ENCODE measurements at places on chromosomes 12 and 14.

GRCh38 chr14:73741386-73741875 is 27.2 kb upstream of the PNMA1 start:
- DNase-seq: peak; percentile 70

DNA sequence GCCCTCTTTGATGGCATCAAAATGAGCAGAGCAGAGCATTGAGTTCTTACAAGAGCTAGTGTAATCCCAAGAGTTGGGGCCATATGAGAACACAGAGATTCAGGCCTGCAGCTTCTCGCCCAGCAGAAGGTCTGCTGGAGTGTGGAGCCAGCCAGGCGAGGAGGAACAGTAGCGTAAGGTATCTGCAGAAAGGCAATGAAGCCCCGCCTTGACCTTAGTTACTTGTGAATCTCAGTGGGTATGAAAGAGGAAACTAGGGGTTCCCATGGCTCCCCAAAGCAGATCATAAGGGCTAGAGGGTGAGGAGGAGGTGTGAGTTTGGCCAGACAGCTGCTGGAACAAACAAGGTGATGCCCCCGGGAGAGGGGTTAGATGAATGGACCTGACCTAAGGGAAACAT is 49.4 kb downstream of the SLC8A3 start:
- DNase-seq: no peak

DNA sequence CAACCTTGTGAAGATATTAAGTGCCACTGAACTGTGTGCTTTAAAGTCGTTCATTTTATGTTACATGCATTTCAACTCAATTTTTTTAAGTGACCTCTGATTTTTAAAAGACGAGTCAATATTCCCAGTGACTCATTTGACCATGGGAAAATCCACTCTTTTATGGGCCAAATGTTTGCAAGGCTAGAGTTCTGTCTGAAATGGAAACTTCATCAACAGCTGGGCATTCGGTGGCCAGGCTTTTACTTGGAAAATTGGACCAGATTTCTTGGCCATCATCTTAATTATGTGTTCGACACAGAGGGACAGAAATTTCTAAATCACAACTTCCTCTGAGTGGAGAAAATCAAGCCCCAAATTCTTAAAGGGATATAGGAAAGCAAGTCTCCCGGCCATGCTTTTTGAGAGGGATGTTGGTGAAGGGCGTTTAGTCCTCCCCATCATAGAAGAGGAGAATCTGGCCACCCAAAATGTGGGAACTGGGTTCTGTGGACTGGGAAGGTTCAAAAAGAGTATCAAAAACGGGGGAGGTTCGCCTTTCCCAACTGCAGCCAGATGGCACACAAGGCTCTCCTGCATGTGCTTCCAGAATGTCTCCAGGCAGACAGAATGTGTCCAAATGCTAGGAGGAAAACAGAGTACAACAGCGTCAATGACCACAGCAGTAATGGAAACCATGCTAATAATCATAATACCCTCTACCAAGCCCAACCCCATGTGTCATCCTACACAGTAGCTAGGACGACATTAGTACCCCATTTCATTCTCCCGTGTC is 40.9 kb upstream of the FZD10 start:
- no peak for DNase-seq

DNA sequence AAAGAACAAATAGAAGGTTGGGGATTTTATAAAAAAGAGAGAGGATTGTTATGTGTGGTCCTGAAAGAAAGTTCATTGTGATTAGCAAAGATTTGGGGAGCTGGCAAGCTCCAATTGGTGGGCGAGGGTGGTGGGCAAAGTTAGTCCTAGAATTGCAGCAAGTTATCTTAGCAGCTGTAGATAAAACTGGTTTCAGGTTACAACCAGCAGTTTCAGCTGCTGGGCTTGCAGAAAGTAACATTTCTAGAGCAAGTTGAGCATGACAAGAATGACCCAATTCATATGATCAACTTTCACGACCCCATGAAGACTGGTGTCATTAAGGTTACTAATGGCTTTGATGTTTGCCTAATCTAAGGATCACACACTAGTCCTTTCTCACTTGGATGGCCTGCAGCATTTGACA is 177.9 kb upstream of the NUDT4 start:
- peak; percentile 53 for DNase-seq

DNA sequence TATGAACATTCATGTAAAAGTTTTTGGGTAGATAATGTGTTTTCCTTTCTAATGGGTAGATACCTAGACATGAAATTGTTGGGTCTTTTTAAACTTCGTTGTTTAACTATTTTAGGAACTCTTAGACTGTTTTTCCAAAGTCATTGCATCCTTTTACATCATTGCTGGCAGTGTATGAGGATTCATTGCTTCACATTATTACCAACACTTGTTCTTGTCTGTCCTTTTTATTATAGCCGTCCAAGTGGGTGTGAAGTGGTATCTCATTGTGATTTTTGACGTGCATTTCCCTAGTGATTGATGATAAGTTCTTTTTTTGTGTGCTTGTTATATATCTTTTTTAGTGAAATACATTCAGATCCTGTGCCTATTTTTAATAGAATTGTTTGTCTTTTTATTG is 39.4 kb downstream of the USP15 start:
- no peak for DNase-seq

GRCh38 chr14:52690983-52691760 is 4.2 kb downstream of the ERO1A start:
- DNase-seq: no peak

- no peak for DNase-seq
Observed at GRCh38 chr14:61160798-61161197, 120.3 kb downstream of the TMEM30B start.

DNA sequence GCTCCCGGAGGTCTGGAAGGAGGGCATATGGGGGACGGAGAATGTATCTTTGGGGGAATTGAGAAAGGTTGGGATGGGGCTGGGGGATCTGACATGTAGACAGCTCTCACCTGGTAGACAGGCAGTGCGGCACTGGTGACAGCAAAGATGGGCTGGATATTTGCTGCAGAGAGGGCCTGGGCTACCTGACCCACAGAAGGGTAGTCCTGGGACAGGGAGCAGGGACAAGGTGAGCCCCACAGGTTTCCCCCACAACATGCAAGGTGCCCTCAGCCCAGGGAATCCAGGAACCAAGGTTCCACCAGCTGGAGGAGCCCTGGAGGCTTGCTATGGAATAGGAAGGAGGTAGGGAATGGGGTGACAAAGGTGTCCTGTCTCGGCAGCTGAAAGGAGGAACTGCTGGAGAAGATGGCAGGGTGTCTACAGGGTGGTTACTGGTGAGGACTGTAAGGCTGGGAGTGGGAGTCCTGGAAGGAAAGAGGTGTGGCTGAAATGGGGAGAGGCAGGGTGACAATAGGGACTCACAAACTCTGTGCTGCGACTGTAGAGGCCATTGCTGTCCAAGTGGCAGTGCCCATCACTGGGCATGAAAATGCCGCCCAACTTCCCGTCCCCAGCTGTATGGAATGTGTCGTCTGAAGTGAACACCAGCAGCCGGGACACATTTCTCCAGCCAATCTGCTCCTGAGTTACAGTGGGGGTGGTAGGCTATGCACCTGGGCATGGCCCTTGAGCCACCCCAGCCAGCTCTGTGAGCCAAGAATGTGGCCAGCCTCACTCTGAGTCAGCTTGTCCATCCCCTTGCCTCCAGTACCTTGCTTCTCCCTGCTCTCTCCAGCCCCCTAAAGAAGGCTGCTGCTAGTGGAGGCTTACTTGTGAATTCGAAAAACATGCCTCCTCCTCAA is 11.3 kb downstream of the ITGB7 start:
- no peak for DNase-seq

GRCh38 chr14:66311058-66311457 is 175.1 kb upstream of the CCDC196 start:
- no peak for DNase-seq

DNA sequence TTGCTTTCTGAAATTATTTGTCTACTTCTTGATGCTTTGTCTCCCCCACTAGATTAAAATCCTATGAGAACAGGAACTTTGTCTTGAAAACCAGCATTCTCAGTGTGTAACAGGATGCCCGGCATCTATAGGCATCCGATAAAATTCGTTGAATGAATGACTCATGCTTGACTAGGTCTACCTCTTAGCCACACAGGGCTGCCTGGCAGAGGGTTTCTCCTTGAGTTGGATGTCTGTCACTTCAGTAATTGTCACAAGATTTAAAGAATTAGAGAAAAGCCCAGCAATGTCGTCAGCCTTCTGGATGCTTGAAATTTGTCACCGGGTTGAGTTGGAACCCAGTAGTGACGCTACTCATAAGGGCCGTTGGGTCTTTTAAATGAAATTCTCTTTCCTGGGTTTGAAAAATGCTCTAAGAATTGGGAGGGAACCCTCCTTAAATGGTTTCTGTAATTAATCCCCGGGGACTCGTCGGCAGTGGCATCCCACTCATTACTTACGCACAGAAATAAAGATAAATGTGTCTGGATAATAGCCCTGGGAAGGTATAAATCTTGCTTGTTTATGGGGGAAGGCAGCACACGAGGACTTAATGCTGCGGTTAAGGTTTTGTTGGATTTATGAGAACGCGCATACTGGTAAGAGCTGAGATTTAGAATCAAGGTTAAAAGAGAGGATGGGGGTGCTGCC is 194.1 kb downstream of the AACS start:
- DNase-seq: no peak

DNA sequence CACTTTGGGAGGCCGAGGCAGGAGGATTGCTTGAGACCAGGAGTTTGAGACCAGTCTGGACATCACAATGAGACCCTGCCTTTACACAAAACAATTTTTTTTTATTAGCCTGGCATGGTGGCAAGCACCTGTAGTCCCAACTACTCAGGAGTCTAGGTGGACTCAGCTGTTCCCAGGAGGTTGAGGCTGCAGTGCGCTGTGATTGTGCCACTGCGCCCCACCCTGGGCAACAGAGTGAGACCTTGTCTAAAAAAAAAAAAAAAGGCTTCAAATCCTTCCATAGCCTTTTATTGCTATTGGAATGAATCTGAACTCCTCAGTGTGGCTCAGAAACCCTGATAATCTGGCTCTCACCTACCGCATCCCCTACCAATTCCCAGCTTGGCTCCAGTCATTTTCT is 26.1 kb downstream of the AK7 start:
- no peak for DNase-seq

DNA sequence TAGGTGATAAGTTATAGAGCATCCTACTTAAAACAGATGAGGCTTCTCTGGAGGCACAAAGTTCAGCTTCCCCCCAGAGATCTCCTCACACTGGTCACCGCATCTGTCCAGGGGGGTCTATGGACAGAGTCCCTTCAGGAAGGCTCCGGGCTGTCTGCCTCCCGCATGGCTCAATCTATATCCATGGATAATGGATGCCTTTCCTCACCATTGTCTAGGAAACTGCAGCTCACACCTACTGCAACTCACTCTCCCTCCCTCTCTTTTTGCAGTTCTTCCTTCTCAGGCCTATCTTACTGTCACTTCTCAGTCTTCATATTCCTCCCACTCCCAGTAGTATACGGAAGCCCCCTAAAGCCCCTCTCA is 100.6 kb upstream of the BCL2L14 start:
- no peak for DNase-seq

- DNase-seq: no peak
Observed at GRCh38 chr14:97994020-97994531, 1196.9 kb downstream of the VRK1 start.

DNA sequence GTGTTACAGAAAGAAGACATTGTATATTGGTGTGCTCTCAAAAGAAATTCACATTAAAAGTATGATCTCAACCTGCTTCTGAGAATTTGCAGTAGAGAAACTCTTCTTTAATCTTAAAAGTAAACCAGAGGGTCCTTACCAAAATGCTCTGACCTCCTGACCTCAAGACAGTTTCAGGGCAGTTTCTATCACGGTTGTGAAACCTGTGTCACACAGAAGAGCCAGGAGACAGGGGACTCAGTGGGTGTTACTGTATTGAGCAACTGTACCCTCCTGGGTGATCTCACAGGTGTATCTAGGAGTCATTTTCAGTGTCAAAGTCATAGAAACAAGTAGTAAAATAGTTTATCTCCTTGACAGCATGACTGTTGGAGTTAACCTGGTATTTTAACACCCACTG is 178.0 kb downstream of the GRIP1 start:
- DNase-seq: no peak

- no peak for DNase-seq
Observed at GRCh38 chr12:78870539-78870938, 6.0 kb downstream of the SYT1 start.

- DNase-seq: no peak
Observed at GRCh38 chr12:128856035-128856790, 2.9 kb downstream of the GLT1D1 start.

- DNase-seq: no peak
Observed at GRCh38 chr12:39532448-39532847, 87.2 kb downstream of the ABCD2 start.

GRCh38 chr14:88168498-88169165 is 154.4 kb downstream of the KCNK10 start:
- peak; percentile 63 for DNase-seq

- DNase-seq: no peak
Observed at GRCh38 chr14:24279301-24280186, 8.1 kb upstream of the RABGGTA start.

DNA sequence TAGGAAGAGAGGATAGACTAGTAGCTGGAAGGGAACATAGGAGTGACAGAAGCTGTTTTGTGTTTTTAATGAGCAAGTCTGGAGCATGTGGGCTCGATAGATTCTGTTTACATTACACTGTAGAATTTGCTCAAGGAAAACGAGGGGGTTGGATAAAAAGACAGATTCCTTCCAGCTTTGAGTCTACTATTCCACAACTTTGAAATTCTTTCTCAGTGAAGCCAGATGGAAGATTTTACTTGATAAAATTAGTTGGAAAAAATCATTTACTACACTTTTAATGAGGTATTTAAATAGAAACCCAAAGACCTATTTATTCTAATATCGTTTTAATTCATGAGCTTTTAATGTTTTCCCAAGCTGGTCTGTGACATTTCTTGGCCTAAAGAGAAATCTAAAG is 19.5 kb upstream of the EPS8 start:
- DNase-seq: no peak

DNA sequence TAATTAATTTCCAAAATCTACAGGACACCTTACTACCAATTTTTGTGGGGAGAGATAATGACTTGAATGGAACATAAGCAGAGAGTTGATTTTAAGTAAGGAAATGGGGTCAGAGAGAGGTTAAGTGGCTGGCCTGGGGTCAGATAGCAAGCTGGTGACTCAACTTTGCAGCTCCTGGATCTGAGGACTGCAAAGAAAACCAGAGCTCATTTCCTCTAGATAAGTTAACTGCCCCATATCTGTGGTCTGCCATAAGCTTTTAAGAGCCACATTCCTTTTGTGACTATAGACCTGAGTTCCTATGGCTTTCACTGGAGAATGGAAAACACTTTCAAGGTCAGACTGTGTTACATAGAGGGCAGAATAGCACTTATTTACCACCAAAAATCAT is 201.2 kb upstream of the PRICKLE1 start:
- peak; percentile 66 for DNase-seq

GRCh38 chr12:22588817-22589216 is 36.2 kb upstream of the ETNK1 start:
- DNase-seq: no peak

- no peak for DNase-seq
Observed at GRCh38 chr12:122845041-122845864, 10.0 kb downstream of the HIP1R start.

- DNase-seq: no peak
Observed at GRCh38 chr14:36022765-36023410, 153.6 kb downstream of the PTCSC3 start.

DNA sequence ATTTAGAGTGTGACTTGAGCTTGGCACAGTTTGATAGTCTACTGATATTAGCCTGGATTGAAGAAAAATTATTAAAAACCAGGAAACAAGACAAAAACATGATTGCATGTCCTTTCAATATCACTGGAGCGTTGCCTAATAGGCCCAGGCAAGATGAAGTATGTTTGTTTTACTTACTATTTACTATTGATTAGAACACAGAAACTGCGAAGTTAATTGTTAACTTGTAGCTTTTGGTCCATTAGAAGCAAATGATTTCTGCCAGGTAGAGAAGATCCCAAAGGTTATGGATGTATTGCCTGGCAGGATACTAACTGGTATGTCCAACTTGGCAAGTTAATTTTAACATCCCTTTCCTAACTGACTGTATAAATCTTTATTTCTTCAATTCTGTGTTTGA is 268.9 kb downstream of the ETNK1 start:
- DNase-seq: no peak

All from fibroblast of pulmonary artery (primary cell).